ENCODE measurements at places on chromosomes 12 and 14.

DNA sequence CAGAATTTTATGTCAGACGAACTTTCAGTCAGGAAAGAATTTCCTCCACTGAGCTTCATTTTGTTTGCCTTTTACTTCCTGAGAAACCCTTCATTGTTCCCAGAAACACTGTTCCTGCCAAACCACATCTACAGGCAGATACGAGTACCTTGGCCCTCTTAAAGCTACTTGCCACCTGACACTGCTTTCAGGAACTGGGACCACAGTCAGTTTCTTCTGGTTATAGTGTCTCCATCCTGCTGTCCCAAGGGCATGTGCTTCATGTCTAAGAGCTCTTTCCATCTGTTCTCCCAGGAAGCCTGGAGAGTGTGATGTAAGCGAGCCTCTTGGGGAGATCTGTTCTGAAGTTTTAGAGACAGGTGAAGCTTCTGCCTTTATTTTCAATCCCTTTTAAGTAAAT, 161.7 kb upstream of the PLEKHA5 start:
- DNase-seq: no peak

DNA sequence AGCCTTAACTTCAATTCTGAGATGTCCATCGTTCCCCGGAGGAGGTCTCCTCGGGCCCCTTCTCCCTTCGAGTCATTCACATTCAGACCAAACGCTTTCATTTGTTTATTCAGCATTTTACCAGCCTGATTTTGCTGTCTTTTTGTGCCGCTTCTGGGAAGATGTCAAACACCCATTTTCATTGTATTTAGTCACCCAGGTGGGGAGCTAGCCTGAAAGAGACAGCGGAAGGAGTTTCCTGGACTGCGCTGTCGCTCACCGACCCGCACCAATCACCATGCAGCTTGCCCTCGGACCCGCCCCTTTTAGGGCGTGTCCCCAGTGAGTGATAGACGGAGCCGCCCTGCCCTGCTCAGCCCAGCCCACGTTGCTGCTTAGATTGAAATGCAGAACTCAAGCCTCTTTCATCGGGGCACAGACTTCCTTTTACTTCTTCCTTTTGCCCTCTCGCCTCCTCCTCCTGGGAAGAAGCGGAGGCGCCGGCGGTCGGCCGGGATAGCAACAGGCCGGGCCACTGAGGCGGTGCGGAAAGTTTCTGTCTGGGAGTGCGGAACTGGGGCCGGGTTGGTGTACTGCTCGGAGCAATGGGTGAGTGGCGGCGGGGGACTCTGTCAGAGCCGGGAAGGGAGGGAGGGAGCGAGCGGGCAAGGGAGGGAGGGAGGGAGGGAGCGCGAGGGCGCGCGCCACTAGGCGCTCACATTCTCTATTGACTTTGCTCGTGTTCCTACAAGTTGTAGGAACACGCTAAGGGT, at the start of gene PAX9:
PAX9 (plus strand) TSS at position 355 of the 752 bp plus-strand sequence; CDS start at position 585, 230 bp downstream.
- peak; percentile 55 for DNase-seq

DNA sequence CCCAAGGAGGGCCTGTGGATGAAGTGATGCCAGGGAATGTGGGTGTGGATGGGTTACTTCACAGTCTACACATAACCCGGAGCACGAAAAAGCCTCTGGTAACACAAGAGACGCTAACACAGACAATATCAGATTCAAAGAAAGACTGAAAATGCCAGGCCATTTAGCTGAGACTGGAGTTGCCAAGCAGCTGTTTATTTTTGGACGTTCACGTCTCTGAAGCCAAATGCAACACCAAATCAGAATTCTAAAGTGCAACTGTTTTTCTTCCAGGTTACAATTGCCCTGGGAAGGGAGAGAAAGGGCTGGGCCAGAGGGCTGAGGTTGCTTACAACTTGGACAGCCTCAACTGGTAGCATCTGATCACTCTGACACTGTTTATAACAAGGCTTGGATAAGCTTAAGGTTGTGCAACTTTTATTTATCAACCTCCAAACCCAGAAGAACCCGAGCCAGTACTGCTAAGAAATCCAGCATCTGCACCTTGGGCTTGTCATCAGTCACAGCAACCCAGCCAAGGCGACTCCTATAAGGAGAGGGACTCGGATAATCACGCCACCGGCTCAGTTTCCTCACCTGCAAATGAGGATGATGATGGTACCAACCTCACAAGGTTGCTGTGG, 24.8 kb downstream of the NUAK1 start:
- peak; percentile 59 for DNase-seq

GRCh38 chr12:67656251-67656650, 7.7 kb downstream of the DYRK2 start:
- no peak for DNase-seq

GRCh38 chr14:84323978-84324377, 1206.0 kb upstream of the FLRT2 start:
- peak; percentile 13 for DNase-seq

Data from amniotic epithelial cell (primary cell).